Right cardiac atrium (tissue), 5 donors: ENCODE measurements at places on chromosomes 7 and 10.

DNA sequence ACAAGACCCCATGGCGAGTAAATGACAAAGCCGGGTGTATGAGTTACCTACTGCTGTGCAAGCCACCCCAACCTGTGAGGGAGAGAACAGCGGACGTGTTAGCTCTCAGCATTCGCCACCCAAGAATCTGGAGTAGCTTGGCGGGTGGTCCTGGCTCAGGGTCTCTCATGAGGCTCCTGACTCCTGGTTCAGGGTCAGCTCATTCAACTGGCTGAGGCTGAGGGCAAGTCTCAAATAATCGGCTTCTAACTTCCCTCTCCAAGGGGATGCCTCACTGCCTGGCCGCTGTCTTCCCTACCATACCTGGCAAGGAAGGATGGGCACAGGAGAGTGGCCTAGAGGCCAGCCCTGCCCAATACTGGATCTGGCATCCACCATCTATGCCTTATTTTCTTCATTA, 94.2 kb downstream of the HTR5A start:
- DNase-seq, result no peak

DNA sequence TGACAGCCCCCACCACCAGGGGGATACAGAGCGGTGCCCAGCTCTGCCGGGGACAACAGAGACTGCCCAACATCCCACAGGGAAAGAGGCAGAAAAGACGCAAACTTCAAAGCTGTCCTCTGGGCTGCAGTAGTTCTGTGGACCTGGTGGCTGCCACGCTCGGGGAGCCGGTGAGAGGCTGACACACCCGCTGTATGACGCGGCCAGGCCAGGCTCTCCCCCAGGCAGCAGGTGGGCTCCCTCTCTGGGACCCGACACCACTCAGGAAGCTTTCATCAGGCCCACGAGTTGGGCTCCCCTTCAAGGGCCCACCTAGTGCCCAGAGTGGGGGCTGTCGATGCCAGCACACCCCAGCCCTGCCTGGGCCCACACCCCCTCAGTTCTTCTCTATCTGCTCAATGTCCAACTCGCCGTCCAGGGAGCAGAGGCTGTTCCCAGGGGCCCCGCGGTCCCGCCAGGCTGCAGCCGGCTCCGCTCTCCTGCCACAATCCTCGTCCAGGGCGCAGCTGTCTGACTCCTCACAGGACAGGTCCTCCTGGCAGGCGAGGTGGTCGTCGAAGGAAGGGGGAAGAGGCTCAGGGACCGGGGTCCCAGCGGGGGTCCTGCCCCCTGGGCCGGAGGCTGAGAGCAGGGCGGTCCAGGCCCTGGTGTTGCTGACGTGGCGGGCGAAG, 121.2 kb downstream of the FAM53B start:
- DNase-seq, result no peak

- DNase-seq, result no peak
Observed at GRCh38 chr7:87000344-87000743, 59.1 kb downstream of the ELAPOR2 start.

- no peak for DNase-seq
Observed at GRCh38 chr10:74189999-74190421, 39.0 kb downstream of the ADK start.

GRCh38 chr7:255038-255435, 34.9 kb upstream of the FOXL3 start:
- DNase-seq, result no peak

GRCh38 chr7:35032166-35032565, 5.1 kb downstream of the DPY19L1 start:
- no peak for DNase-seq

DNA sequence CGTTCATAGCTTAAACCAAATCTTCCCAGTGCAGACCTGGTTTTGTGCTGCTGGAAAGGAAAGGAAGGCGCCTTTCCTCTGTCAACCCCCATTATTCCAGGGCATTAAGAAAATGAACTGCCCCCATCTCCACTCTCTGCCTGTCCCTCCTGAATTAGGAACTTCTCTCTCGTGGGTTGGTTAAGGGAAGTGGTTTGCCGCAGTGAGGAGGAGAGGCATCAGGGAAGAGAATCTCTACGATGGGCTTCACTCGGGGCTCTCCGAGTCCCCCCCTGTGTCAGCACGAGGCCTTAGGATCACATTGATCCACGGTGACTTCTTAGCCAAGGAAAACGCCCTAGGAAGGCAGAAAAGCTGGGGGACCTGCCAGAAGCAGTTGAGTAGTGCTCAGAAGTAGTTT, 53.9 kb upstream of the LYZL2 start:
- DNase-seq, result no peak

- no peak for DNase-seq
Observed at GRCh38 chr10:15227611-15228372, 59.3 kb upstream of the NMT2 start.

DNA sequence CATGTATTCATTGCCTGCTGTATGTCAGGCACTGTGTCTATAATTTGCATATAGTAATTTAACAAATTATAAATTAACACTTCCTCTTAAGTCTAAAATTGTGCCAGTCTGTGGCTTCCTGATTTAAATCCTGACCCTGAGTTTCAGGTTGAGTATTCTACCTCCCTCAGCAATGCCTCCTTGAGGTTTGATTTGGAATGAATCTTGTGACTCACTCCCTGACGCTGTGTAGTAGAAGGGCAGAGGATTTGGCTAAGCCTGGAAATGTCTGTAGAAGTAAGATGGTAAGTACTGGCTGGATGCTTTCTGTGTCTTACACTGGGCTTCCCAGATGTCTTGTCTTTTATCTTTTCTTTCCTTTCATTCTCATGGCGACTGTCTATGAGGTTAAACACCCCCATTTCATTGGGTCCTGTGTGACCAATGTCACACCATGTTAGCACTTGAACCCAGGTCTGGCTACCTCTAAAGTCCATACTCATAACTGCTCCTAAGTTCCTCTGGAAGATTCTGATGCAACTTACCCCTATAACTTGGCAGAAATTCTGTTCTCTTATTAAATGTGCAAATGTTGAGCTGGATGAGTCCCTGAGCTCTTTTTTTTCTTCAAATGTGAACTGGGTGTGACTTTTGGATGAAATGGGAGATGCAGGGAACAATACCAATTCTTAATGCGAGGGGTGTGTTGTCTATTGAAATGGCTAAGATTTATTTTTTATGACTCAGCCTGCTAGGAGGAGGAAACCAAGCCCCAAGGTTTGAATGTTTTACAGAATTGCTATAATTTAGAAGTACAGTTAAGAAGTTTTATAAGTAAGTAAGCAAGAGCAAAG, 48.5 kb downstream of the PLCE1 start:
- no peak for DNase-seq

- DNase-seq, result no peak
Observed at GRCh38 chr7:7584653-7585052, 18.0 kb downstream of the MIOS start.

GRCh38 chr7:39434012-39434411, 132.2 kb upstream of the YAE1 start:
- DNase-seq, result no peak

DNA sequence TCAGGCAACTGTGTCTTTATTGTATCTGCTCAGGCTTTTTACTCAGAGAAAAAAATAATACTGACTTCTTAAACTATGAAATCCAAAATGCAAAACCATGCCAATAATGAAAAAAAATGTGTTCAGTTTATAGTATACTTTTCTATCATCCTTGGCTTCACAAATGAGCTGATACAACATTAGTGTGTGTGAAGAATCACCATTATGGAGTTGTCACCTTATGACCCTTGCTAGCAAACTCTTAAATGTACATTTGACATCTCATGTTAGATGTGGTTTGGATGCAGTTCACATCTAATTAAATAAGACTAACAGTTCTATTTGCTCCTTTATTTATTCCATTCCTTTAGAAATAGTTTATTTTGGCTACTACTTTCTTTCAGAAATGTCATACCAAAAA, 4.2 kb upstream of the OR2A2 start:
- DNase-seq, result no peak

DNA sequence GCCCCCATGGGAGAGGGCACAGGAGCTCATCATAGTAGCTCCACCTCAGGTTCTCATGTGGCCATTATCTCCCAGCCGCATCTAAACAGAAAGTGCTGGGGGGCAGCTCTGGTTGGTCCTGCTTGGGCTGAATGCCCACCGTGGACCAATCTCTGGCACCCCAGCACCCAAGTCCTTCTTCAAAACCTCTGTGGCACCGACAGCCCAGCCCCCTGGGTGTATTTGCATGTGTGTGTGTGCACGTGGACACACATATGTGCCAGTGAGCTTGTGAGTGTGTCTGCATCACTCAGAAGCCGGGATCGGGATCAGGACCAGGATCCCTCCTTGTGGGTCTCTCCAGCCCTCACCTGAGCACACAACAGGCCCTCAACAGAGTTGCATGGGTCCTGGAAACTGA, 68.2 kb downstream of the ALOX5 start:
- no peak for DNase-seq
